ENCODE measurements at places on chromosomes 1 and 21.

DNA sequence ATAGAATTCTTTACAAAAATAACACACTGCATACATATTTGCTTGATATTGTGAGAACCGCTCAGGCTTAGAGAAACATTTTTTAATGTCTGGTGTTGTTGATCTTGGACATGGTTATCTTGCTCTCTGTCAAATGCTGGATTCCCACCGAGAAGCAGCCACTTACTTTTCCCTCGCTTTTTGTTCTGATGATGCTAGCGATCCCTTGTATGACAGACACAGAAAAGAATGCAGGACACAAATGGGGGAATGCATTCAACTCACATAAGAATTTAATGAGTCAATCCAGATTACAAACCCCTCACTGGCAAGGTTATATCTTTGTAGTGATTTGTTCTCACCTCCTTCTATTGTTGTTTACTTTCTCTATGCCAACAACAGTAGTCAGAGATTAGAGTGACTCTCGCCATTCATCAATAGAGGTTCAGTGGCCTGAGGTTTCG lies 76.8 kb upstream of the AKT3 start:
- DNase-seq, result no peak

- DNase-seq, result no peak
Observed at GRCh38 chr1:39872698-39873097, 10.6 kb downstream of the TRIT1 start.

GRCh38 chr1:202045705-202046104 lies 35.3 kb downstream of the ELF3 start:
- no peak for DNase-seq

GRCh38 chr1:56977910-56978309 lies 12.1 kb upstream of the C8B start:
- no peak for DNase-seq

DNA sequence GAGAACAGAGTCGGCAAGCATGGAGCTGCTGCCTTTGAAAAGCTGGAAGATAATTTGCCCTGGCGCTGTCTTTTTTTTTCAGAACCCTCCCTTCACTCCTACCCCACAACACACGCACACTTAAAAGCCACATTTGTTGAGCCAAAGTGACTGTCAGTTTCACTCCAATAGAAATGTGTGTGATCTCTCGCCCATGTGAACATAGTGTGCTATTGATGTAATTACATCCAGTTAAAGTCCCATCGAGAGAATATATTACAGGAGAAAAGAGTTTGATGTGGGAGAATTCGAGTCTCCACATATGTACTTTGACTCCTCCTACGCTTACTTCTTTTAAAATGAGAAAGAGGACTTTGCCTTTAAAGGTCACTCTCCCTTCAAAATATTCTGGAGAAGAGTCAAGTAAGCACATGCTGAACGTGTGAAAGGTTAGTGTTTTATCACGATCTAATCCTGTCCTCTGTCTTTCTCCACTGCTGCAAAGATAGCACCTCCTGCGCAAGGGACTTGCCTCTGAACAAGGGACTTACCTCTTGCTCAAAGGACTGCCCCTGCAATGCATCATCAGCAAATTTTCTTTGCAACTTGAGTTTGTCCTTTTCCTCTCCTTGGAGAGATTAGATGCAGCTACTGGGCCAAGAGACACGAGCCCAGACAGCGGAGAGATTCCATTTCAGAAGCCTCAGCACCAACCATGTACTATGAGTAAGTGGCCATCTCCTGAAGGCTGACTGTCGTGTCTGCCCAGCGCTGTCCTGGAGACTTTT lies 613.9 kb downstream of the PTPRU start:
- DNase-seq, result no peak

- DNase-seq, result no peak
Observed at GRCh38 chr1:155499953-155500639, 62.5 kb downstream of the ASH1L start.

DNA sequence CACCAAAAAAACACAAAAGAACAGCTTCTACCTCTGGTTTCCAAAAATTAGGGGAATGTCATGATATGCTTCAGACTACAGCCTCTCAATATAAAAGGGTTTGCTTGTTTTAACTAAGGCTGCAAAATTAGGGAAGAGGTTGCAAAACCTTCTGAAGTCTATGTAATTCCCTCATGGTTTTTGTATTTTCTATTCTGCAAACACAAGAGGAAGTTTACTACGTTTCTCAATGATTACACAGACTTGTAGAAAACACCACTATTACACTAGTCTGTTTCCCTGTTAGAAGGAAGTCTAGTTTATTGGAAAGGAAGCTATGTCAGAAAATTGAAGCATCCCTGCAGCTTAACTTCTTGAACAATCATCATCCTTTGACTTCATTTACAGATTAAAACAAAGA lies 229.7 kb upstream of the FMN2 start:
- no peak for DNase-seq

GRCh38 chr21:42218836-42219605 lies at the start of gene ABCG1:
Gene ABCG1, plus strand, starts transcription at chr21:42219140. Its CDS starts 123 bp downstream, at chr21:42219263.
- DNase-seq, result peak; percentile 26

- DNase-seq, result no peak
Observed at GRCh38 chr1:159803956-159804689, 2.0 kb downstream of the FCRL6 start.

GRCh38 chr1:171802207-171802606 lies 20.7 kb downstream of the METTL13 start:
- DNase-seq, result no peak

- DNase-seq, result no peak
Observed at GRCh38 chr1:107807405-107807804, 157.6 kb downstream of the VAV3 start.

DNA sequence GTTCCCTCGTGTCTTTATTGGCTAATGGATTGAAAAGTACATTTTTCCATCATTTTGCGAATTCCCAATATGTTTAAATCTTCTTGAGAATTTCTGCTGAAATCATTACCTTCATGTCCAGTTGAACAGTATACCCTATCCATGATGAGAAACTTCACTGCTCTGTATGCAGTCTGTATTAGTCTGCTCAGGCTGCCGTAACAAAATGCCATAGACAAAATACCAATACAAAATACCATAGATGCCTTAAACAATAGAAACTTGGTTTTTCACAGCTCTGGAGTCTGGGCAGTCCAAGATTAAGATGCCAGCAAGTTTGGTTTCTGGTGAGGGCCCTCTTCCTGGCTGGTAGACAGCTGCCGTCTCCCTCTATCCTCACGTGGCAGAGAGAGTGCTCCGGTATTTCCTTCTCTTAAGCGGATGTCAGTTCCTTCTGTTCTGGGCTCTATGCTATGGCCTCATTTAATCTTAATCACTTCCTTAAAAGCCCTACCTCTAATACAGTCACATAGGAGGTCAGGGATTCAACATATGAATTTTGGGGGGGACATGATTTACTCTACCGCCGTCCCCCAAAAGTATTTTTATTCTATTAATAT lies 27.0 kb downstream of the CXADR start:
- no peak for DNase-seq

- DNase-seq, result no peak
Observed at GRCh38 chr1:173301507-173301906, 94.4 kb upstream of the TNFSF4 start.

- DNase-seq, result no peak
Observed at GRCh38 chr1:160134791-160135572, 16.4 kb upstream of the ATP1A4 start.

DNA sequence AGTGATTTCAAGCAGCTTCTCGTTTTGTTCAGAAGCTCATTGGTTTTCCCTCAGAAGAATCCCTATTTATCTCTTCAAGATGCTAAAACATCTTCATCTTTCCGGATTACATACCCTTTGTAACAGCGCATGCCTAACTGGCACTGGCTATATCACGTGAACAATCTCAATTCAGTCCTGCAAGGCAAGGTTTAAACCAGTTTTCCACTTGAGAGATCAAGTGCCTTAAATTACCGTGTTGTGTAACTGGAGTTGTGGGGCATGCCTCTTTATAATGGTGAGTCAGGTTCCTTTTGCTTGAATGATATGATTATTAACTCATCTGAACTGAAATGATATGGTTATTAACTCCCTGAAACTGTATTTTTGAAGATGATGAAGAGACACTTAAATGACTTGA lies 11.0 kb upstream of the ZFP69B start:
- DNase-seq, result no peak

DNA sequence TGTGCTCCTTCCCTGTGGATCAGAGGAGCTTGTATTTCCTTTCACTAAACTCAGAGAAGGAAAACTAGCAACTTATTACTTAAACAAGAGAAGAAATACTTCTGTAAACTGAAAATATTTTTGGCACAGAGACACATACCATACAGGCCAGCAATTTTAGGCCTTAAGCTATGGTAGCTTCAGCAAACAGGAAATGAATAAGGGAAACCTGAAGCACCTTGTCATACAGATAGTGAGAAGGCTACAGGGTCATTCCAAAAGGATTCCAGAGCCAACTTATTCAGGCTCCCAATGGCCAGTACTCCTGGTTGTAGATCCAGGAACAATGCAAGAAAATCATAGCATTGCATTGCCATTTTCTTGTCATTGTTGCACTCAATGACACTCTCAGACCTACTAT lies 9.1 kb upstream of the KYAT3 start:
- no peak for DNase-seq

DNA sequence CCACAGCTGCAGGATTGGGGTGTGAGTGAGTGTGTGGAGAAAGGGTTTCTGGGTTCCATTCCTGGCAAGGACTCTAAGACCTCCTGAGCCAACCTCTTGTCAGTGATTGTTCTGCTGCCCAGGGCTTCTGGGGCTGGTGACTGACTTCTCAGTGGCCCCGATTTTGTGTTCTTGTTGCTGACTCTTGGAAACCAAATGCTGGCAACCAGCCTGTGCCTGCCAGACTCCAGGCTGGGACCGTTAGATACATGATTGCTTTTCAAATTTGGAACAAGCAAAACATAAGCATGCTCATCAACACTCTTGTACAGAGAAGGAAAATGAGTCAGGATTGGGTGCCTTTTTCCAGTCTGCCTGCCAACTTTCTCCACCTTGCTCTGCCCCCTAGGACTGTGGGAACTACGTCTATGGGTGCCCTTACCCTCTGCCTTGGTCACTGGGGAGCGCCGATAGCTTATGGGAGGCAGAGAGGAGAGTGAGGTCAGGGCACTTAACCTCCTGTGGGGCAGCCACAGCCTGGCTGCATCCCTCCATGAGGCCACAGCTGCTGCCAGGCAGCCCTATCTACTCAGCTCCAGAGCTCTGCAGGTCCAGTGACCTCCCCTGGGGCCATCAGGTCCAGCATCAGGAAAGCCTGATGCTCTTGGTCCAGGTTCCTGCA lies 39.3 kb upstream of the EPS8L3 start:
- no peak for DNase-seq

DNA sequence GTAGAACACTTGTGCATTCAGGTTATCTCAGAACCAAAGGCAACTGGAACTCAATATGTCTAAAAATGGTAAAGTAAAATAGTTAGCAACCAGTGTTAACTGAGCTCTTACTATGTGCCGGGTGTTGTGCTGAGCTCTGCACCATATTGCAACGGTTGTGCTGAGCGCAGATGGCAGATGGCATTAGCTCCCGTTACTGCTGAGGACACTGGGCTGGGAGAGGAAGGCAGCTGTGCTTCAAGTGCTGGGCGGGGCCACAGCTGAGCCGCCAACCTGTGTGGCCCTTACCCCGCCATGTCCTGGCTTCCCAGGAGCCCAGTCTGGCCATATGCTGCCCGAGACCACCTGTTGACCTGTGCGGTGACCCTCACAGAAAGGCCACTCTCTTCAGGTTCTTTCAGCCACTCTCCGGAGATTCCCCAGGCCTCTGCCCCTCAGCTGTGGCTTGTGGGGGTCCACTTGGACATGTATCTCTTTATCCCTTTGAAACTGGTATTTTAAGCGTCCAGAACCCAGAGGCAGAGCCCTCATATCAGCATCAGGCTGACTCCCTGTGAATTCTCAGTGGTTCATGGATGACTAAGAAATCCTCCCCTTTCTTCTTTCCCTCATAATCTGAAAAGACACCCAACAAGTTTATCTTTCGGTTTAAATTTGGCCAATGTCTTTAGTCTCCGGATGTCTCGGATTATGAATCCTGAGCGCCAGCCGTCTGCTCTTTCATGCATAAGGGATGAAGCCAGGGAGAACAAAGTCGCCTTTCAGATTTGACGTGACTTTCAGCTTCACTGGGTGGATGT lies 26.4 kb downstream of the LDLRAP1 start:
- no peak for DNase-seq

DNA sequence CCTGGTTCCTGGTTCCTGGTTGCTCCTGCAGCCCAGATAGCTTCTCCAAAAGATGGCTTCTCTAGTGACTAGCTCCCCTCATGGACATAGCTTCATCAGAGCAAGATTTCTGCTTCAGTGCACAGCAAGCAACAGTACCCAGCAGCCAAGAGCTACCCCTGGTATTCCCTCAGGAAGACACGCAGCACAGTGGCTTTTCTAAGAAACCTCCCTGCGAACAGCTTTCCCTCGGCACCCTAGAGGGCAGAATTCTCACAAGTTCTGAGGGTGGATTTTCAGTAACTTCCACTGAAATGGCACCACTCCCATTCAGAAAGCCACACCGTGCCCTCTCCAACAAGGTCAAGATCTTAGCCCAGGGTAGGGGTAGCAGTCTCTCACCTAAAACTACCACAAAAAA lies 128.2 kb downstream of the EIF4G3 start:
- DNase-seq, result no peak

- DNase-seq, result no peak
Observed at GRCh38 chr1:174197088-174197487, 37.8 kb downstream of the RABGAP1L start.

- DNase-seq, result no peak
Observed at GRCh38 chr1:167705250-167705649, 16.5 kb upstream of the MPZL1 start.

DNA sequence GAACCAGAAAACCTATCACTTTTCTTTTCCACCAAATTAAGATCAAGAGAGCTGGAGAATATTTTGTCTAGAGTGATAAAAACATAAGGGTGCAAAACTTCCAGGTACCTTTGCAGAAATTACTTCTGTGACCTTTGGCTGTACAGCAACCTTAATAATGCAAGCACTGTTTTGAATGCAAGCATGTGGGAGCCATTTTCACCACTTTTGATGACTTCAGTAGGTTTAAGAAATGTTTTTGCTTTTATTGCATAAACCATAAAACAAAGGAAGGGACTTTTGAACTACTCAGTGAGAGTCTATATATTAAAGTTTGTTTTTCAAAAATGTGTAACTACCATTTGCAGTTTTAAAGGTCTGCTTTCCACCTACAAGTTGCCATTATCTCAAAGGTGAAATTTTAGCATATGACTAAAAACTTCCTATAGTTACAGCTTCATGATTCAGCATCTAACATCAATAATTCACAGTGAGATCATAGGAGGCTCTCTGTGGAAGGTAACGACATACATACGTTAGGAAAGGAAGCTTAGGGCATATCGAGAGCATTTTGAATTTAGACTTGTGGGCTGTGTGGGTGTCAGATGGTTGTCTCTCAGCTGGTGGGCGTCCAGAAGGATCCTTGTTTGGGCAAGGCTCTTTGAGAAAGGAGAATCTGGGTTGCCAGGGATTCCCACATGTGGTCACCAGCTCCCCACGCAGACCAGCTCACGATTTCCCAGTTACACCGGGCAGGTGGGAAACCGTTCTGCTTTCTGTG lies 1.1 kb upstream of the GADD45A start:
- peak; percentile 74 for DNase-seq

Measured in stimulated activated CD4-positive, alpha-beta T cell treated with anti-CD3 and anti-CD28 coated beads, Interleukin-4, amount 100 ng/mL, for 4 hours (primary cell).